Stimulated activated CD8-positive, alpha-beta memory T cell treated with anti-CD3 and anti-CD28 coated beads, Interleukin-15, amount 100 ng/mL, for 24 hours (primary cell): ENCODE measurements at places on chromosomes 6 and 20.

DNA sequence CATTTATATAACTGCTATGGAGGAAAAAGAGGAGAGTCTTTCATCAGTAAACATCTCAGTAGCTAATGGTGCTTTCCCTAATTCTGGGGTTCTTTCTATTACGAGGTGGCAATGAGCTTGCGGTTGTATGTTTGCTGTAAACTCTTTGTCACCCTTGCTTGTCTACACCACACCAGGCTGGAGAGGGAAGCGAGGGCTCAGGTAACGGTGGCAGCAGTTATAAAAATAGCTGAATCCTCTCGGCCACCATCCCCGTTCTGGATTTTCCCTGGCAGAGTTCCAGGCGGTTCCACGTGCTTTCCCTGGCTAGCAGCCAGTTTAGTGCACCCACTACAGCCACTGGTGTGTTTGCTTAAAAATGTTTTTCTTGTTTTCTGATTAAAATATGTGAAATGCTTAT is 39.0 kb downstream of the MAS1 start:
- no peak for DNase-seq

DNA sequence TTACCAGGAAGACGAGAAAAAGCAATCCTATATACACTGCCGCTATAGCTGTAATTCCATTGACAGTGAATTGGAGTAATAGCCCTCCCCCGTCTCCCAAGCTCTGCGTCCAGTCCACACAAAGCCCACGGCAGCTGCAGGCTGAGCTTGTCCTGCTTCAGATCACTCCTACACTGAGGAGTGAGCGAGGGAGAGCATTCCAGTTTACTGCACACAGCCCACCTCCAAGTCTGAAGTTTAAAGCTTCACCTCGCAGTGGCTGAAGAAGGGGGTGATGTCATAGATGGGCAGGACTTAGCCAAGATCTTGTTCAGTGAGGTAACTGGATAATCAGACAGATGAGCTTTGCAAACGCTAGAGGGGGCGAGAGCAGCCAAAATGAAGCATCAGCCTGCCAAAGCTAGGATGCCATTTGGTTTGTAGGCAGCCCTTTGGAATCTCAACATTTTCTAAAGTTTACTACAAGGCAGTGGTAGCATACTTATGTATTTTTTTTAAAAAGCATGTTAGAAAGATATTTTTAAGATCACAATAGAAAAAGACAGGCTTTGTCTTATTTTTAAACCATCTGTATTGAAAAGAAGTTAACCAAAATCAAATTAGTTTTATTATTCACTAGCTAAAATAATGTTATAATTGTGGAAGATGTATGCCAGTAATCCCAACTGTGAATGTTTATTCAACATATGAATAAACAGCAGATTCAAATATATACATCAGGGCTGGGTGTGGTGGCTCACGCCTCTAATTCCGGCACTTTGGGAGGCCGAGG is at the start of gene FLRT3:
Gene FLRT3 (minus strand): TSS at position 213 of the 772 bp plus-strand sequence. CDS start 10,106 bp downstream, outside the sequence.
- DNase-seq: no peak

DNA sequence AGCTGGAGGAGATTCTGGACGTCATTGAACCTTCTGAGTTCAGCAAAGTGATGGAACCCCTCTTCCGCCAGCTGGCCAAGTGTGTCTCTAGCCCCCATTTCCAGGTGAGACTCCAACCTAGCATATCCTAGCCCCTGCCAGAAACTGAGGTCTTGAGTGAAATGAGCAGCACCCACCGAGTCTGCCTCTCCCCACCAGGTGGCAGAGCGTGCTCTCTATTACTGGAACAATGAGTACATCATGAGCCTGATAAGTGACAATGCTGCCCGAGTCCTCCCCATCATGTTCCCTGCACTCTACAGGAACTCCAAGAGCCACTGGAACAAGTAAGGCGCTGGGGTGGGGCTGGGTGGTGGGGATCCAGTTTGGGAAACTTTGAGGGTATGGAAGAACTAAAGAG is 4.6 kb downstream of the MEA1 start:
- DNase-seq: no peak

GRCh38 chr6:30263734-30264133 is 50.5 kb upstream of the TRIM26 start:
- DNase-seq: no peak

DNA sequence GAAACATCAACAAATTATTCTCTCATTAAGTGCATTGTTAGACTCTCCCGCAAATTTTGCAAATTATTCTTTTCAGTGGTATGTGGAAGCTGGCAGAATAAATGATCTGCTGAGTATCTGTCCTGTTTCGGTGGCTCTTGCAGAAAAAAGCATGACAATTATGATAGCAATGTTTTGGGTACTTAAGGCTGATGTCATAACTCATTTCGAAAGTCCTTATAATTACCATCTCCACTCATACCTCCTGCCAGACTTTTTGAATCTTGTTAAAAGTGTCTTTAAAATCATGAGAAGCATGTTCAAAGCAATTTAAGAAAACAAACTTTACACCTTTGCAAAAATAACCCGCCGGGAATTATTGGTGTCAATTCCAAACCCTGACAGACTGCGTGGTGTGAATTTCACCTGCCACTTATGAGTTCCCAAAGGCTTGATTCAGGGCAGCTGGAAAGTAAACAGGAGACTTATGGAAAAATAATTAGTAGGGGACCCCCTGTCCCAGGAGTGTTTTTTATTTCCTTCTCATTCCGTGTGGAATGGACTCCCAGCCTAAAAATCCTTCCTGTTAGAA is 87.6 kb upstream of the E2F3 start:
- DNase-seq: no peak

- no peak for DNase-seq
Observed at GRCh38 chr20:32858189-32858588, 534 bp upstream of the EFCAB8 start.
